ENCODE measurements at places on chromosomes 12 and 14.
A peak's percentile ranks its signal among the peaks of the same experiment; 100 is the strongest.

- DNase-seq, result peak; percentile 41
Measured at GRCh38 chr14:24058951-24059475, 7.2 kb downstream of the CARMIL3 start.

DNA sequence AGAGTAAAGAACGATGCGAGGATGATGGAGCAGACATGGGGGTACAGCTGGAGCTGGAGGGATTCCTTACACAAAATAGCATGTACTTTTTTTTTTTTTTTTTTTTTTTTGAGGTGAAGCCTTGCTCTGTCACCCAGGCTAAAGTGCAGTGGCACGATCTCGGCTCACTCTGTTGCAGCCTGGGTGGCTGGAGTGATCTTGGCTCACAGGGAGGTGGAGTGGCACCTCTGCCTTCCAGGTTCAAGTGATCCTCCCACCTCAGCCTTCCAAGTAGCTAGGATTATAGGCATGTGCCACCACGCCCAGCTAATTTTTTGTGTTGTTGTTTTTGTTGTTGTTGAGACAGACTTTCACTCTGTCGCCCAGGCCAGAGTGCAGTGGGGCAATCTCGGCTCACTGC lies 5.1 kb upstream of the RASAL1 start:
- no peak for DNase-seq

GRCh38 chr12:2692080-2692479 lies 102.7 kb upstream of the FKBP4 start:
- no peak for DNase-seq

DNA sequence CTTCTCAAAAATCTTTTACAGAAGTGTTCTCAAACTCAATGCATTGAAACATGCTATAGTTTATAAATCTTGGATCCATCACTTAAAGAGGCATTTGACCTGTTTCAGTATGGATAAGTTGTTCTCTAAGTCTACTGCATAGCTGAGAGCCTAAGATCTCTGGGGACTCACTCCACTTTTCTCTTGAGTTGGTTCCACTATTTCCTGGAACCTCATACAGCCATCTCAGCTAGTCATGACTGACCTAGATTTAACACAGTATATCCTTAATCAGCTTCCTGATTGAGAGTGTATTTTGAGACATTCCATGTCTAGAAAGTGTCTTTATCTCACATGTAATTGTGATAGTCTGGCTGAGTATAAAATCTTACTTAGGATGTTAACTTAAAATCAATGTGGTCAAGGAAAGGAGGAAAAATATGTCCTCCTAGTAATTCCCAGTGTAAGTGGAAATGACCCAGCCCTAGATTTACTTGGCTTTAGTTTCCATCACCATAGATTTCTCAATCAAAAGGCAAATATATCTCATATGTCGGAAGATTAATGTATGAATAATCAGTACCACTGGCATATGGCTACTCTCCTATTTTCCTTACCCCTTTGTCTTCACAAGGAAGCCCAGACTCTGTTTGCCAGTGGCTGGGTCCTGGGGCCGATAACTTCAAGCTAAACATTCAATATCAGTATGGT lies 61.9 kb downstream of the KICS2 start:
- no peak for DNase-seq

DNA sequence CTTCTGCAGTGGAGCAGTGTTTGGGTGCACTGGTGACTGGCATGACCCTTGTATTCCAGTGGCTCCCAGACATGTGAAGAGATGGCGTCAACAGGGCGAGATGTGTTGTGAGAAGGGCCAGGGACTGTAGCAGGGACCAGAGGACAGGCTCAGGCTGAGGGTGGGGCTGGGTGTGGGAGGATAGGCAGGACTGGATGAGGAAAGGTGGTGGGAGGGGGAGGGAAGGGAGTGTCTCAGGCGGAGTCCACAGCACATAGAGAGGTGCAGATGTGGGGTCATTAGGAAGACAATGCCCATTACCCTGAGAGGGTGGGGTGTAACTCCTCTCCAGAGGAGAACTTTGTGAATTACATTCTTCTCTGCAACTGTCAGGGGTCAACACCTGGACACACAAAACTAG lies 78.5 kb downstream of the DICER1 start:
- DNase-seq, result no peak

DNA sequence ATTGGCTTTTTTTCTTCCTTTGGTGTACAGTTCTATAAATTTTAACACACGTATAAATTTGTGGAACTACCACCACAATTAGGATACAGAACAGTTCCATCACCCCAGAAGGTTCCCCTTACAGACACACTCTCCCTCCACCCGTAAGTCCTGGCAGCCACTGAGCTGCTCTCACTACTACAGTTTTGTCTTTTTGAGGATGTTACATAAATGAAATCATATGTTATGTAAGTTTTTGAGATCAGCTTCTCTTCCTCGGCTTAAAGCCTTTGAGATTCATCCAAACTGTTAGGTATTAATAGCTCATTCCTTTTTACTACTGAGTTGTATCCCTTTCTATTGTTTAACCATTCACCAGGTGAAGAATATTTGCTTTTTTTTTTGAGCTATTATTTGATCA lies 74.3 kb upstream of the SLC24A4 start:
- DNase-seq, result no peak

DNA sequence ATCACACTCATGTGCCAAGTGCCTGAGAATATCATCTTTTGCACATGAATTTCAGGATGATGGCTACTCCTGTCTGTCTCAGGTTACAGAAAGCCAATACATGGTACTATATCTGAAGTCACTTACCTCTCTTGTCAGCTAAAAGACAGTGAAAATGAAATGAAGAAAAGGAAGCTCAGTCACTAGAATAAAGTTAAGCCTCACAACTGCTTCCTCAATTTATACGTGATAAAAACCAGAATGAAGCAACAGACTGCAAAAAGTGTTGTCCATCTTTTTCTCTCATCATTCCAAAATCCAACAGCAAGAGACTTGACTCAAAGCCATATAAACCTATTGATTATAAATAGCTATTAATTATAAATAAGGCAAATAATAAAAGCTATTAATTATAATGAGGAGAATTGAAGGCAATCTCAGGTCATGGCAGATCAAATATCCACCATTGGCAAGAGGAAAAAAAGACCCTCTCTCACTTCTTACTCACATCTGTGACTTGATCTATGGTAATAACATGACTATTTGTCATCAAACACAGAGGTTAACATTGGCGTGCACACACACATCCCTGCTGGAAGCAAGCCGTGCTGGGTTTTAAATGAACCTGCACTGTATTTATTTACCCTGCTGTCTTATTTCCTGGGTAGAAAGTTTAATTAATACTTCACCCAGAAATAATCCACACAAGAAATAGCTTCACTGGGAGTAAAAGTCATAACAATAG lies 10.0 kb downstream of the NIN start:
- no peak for DNase-seq

- no peak for DNase-seq
Measured at GRCh38 chr14:47366006-47366405, 309.4 kb downstream of the MDGA2 start.

GRCh38 chr12:123958876-123959275 lies 13.8 kb downstream of the CCDC92 start:
- no peak for DNase-seq

All from D721Med (cell line).